ENCODE measurements at places on chromosomes 7 and 10.

GRCh38 chr7:91657483-91658071 is 222.9 kb downstream of the MTERF1 start:
- DNase-seq = peak; percentile 96

- no peak for DNase-seq
Measured at GRCh38 chr7:111255576-111255975, 164.6 kb downstream of the LRRN3 start.

DNA sequence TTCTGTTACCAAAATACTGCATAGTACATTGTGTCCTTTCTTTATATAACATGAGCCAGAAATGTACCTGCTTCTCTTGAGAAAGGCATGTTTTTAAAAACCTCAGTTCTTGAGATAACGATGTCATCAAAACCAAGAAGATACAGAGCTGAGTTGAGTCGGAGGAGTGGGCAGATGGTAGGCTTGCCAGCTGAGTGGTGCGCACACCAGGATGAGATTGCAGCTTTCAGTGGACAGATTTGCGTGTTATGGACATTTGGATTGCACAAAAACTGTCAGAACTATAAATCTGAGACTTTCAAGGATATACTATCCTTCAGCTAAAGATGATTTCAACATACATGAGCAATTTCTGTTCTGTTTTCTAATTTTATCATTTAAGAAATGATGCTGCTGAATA is 25.0 kb downstream of the PRKAR2B start:
- DNase-seq = no peak

DNA sequence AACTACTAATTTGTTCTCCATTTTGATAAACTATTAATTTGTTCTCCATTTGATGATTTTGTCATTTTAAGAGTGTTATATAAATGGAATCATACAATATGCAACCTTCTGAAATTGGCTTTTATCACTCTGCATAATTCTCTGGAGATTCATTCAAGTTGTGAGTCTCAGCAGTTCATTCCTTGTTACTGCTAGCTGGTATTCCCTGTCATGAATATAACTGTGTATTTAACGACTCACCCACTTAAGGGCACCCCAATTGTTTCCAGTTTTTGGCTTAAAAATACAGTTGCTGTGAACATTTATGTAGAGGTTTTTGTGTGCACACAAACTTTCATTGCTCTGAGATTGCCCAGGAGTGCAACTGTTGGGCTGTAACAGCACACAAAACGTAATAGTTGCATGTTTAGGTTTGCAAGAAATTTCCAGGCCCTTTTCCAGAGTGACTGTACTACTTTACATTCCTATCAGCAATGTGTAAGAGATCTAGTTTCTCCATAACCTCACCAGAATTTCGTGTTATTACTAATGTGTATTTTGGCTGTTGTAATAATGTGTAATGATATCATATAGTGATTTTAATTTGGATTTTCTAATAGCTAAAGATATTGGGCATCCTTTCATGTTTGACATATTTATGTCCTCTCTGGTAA is 153.2 kb upstream of the ADCY1 start:
- DNase-seq = peak; percentile 80

All from fibroblast of skin of right quadriceps (primary cell).